ENCODE measurements at places on chromosomes 3 and 15.

DNA sequence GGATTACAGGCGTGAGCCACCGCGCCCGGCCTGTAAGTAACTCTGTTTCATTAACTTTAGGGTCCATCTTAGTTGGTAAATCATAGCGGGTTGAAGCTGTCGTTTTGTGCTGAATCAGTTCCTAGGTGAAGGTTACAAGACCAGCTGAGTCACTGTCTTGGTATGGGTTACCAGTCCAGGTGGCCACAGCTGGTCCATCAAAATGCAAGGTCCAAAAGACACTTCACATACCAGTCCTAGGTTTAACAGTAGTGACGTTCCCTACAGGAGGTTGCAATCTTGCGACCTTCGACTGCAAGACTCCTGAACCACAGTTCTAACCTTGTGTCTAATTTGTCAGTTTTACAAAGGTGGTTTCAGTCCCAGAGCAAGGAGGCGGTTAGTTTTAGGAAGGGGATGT, 160.1 kb upstream of the ATP10A start:
- no peak for DNase-seq

DNA sequence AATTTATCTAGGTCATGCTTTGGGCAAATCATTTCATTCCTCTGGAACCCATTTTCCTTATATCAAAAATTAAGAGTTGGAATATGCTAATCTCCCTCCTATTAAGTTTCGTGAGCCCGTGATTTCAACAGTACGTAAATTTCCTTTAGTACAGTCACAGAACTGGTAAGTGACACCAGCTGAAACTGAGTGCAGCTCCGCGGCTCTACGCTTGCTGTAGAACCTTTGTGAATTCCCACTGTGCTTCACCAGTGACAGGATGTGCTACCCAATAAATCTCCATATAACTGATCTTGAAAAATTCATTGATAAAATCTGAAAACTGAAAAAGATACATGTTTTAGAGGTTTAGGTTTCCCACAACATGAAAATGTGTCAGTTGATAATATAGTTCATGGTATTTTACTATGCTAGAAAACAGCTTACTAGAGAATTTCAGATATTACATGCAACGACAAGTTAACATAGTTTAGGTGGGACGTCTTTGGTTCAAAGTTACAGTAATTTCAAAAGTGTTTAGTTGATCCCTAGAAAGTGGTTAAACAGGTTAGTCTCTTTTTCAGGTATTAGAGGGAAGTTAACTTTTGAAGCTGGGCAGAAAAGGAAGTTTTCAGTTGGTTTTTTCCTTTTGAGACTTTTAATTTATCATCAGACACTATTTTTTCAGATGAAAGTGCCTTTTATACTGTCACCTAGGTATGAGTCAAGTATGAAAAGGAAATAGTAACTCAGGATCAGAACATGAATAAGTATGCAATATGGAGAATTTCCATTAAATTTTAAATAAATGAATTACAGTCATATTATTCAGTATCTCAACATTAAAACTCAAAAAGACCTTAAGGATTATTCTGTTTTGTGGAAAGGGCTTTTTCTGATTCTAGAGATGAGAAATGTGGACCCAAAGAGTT, 57.0 kb downstream of the PPARG start:
- DNase-seq, result no peak

DNA sequence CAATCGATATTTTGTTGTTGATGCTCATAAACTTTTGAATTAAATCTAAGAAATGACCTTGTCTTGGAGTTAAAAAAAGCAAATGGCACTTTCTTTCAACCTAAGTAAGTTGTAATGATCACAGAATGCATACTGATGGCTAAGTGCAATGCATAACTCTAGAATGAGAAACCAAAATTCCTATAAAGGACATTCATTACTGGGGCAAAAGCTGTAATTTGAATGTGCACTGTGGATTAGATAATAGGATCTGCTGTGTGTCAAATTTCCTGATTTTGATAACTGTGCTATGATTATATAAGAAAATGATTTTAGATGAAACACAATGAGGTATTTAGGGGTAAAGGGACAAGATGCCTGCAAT, 14.3 kb downstream of the SIAH2 start:
- DNase-seq, result no peak

DNA sequence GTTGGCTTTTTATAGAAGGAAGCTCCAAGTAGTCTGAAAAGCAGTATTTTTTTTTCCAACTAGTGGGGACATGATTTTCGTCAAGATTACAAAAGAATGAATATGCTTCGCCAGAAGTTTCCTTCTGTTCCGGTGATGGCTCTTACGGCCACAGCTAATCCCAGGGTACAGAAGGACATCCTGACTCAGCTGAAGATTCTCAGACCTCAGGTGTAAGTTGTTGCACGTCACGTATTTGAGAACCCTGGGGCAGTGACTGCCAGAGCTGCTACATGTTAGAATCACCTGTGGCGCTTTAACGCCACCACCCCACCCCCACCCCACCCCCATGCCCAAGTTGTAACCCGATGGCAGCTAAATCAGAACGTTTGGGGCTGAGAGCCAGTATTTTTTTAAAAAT, 52.2 kb downstream of the BLM start:
- DNase-seq, result no peak

GRCh38 chr3:133282236-133282635, 117.6 kb upstream of the BFSP2 start:
- DNase-seq, result no peak

GRCh38 chr3:191238321-191238817, 39.3 kb downstream of the OSTN start:
- no peak for DNase-seq

DNA sequence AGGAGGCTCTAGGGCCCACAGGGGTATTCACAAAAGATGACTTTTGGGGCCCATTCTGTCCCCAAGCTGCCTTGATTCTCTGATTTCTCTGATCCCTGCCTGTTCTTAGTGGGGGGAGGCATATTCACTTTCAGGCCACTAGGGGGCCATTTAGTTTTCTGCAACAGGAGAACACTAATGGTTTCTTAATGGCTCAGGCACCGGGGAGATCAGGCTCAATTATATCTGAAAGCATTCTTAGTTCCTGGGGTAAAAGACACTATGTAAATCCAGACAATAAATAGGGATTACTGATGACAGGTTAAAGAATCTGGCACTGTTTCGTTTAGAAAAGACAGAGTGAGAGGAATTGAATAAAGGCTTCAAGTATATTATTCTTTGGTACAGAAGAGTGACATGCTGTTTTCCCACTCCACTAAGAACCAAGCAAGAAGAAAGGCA, 2.5 kb upstream of the INAFM2 start:
- peak; percentile 77 for DNase-seq

- DNase-seq, result no peak
These were observed 593.9 kb downstream of the TUSC7 start for GRCh38 chr3:117303443-117303842.

DNA sequence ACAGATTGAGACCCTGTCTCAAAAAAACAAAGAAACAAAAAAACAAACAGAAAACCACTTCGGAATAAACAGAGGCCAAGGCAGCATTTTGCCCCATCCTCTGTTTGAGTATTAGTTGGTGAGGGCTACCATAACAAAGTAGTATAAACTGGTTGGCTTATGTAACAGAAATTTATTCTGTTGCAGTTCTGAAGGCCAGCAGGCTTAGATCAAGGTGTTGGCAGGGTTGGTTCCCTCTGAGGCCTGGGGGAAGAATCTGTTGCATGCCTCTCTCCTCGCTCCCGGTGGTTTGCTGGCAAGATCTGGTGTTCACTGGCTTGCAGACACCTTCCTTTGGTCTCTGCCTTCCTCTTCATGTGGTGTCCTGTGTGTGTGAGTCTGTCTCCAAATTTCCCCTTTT, 261.6 kb downstream of the PDZRN3 start:
- DNase-seq, result no peak

- DNase-seq, result no peak
These were observed 63.0 kb upstream of the TRPM1 start for GRCh38 chr15:31164573-31164912.

DNA sequence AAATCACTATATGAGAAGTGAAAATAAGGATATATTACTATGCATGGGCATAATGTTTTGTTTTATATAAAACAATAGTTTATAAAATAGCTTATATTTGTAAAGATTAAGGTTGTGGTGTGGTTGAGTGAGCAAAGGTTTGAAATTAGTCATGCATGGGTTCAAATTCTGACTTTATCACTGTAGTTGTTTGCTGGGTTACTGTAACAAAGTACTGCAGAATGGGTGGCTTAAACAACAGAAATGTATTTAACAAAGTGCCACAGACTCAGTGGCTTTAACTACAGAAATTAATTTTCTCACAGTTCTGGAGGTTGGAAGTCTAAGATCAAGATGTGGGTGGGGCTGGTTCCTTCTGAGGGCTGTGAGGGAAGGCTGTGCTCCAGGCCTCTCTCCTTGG, 184.8 kb upstream of the THRB start:
- no peak for DNase-seq

- DNase-seq, result no peak
These were observed 105.4 kb upstream of the ANKRD28 start for GRCh38 chr3:15903164-15903563.

DNA sequence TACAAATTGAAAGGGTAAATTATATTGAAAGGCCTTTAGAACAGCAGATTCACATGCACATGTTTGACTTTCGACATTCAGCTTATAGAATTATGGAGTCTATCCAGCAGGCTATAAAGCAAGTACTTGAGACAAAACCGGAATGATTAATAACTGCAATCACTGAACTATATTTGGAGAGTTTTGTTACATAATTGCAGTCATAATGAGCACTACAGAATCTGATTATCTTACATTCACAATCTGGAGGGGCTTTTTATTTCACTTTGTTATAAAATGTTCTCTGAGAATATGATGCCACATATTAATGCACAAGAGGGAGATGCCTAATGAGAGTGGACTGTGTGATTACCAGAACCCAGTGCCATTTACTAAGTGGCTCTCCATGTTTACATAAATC, 64.3 kb downstream of the NSUN3 start:
- DNase-seq, result no peak

DNA sequence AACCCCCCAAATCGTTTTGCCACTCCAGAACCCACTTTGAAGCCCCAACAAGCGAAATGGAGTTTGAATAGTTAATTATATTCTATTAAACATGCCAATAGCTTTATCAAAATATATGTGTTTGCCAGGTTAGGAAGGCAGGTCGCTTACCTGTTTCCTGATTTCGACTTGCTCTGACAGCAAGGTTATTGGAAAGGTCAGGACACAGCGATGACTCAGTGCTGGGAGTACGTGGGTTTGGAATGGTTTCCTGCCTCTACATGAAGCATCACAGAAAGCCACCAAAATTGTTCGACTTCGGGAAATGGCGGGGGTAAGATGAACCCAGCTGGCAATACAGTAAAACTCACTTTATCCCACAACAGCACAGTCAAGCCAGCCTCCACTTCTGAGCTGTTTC, 135.6 kb upstream of the ABI3BP start:
- DNase-seq, result no peak

DNA sequence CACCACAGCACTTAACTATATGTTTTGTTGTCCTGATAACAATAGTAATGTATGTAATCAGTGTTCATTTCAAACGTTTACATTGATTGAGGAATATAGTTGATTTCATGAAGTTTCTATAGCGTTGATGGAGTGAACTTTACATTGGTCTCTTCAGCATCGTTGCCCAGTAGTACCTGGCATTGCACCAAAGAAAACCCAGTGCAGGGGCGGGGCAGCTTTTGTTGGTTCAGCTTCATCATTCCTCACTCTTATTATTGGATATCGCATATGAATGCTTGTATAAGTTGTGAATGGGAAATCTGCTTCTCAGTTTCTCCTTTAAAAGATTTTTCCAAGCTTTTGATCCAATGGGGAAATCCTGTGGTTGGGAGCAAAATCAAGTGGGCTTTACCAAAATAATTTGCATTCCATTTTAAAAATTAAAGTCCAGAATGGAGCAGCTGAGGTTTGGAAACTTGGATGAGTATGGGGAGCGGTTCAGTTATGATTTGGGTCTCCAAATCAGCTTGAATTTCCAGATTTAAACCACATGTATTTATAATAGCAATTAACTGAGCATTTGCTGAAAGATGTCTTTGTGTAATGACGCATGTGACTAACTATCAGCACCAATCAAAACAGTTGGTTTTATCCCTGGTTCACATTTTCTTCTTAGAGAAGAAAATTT, 213.7 kb downstream of the ALCAM start:
- no peak for DNase-seq

GRCh38 chr15:49225572-49226281, 55.7 kb downstream of the GALK2 start:
- DNase-seq, result no peak

DNA sequence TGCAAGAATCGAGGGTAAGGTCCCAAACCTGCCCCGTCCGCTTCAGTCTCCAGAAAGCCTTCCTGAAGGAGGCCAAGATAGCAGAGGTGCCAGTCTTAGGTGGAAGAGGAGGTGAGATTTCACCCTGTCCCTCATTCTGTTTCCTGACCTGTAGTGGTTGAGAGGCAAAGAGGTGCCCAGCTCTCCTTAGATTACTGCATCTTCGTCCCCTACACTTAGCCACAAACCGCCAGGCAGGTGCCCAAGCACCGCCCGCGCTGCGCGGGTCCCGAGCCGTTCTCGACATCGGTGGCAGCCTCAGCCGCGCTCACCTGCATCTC, 23.8 kb upstream of the POLG start:
- DNase-seq, result no peak

- DNase-seq, result peak; percentile 54
These were observed 59.2 kb upstream of the HERC1 start for GRCh38 chr15:63892794-63893441.

GRCh38 chr15:71390096-71390495, 274.8 kb downstream of the THSD4 start:
- no peak for DNase-seq
